ENCODE measurements at places on chromosomes 5 and 9. TPM values are rescaled to one million over a fixed set of nuclear protein-coding genes. Genes with fewer than 3 reads are reported as not detected.

FLT4 gene
- 26.8 TPM for total RNA-seq

NTRK2 gene
- 14.4 TPM for total RNA-seq

TSLP gene
- 1.5 TPM for total RNA-seq

MCIDAS gene
- not detected for total RNA-seq

GRCh38 chr9:72038408-72038807 is 22.0 kb downstream of the C9orf57 start:
- DNase-seq, result no peak

- DNase-seq, result peak; percentile 59
Measured at GRCh38 chr9:776086-776485, 65.4 kb upstream of the DMRT1 start.

DNA sequence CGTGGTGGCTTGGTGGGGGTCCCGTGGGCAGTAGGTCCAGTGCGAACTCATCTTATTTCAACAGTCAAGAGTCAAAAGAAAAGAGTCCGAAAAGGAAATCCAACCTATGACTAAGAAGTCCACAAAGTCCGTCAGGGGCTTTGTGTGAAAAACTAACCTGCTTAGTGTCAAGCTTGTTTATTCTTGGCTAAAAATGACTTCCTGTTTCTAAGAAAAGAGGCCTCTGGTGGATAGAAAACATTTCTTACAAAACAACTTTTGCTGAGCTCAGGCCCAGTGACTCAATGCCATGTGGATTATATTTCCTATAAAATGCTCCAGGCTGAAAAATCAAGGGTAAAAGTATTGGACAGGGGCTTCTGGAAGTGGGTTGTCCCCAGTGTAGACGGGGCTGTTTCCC is 105.9 kb downstream of the GADD45G start:
- DNase-seq, result no peak

DNA sequence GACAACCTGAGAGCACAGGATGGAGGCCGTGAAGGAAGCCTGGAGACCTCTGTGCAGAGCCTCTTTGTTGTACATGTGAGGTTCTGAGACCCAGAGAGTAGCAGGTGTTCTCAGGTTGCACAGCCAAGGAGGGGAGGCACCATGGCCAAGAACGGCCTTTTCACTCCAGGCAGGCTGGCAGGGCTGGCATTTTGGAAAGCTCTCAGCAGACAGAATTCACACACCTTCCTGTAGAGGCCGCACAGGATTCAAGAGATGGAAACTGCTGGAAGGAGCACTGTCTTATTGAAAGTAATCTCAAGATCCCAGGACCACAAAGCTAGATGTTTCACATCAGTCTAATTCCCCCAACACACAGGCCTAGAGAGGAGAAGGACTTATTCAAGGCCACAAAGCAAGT is 52.8 kb upstream of the XPA start:
- no peak for DNase-seq
